ENCODE measurements at places on chromosomes 13 and 19.

DNA sequence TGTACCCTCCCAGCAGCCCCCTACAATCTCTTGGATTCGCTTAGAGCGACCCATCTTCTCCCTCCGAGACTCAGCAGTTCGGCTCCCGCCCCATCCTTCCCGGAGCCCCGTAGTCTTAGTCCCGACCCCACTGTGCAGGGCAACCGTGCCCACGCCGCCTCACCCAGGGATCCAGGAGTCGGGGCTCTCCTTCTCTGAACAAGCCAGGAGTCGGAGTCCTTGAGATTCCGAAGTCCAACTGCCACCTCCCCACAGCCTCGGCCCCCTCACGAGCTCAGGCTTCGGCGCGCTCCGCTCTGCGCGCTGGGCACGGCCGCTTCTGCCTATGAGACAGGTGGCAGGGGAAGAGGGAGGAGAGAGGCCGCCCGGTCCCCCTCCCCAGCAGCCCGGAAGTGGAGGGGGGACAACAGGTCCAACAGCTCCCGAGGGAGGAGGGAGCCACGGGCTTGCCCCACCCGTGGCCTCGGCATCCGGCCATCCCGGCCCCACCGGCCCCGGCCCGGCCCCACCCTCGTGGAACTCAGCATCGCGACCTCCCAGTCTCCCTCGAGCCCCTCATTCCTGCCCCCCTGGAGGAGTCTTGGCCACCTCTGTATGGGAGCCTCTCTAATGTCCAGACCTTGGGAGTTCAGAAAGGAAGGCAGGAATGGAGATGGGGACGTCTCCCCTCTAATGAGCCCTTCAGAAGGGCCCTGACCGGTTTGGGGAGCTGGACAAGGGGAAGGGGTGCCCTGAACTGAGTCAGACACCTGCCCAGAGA lies at the start of gene PHLDB3:
Gene PHLDB3, minus strand, starts transcription at position 321 of the 760 bp plus-strand sequence. CDS start 628 bp downstream, outside the sequence.
- DNase-seq: no peak

DNA sequence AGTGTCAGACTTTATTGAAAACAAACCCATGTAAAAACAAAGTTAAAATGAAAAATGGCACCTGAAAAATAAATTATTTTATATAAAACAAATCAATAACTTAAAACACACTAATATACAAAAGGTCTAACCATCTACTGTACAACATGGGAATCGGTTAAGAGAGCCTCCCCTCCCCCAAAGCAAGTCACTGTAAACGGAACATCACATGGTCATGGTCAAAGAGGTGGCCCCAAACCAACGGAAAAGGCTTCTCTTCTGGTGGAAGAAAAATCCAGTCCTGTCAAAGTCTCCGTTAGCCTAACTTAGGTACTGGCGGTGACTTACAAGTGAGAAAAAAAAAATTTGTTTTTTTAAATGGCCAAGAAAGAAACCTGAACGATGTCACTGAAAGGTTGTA lies 15.7 kb upstream of the TIMM44 start:
- no peak for DNase-seq

GRCh38 chr19:7968796-7969554 lies 25.5 kb upstream of the TIMM44 start:
- DNase-seq: no peak

- DNase-seq: no peak
Observed at GRCh38 chr13:32259116-32259515, 56.0 kb downstream of the ZAR1L start.

DNA sequence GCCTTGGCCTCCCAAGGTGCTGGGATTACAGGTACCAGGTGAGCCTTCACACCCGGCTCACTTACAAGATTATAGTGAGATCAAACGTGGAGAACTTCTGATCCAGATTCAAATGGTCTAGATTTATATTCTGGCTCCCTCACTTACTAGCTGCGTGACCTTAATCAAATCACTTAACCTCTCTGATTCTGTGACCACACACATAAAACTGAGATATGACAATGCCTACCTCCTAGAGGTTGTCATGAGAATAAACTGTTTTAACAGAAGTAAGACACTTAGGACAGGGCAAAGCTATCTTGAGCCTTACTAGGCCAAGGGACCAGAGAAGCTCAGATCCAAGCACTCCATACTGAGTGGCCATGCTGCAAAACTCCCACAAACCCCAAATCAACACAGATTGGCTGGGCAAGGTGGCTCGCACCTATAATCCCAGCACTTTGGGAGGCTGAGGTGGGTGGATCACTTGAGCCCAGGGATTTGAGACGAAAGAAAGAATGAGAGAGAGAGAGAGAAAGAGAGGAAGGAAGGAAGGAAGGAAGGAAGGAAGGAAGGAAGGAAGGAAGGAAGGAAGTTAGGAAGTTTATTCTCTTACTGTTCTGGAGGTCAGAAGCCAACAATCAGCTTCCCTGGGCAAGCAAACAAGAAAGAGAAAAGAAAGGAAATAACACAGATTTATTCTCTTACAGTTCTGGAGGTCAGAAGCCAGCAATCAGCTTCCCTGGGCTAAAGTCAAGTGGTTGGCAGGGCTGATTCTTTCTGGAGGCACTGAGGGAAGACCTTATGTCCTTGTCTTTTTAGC lies 46.1 kb upstream of the MAP3K10 start:
- no peak for DNase-seq

DNA sequence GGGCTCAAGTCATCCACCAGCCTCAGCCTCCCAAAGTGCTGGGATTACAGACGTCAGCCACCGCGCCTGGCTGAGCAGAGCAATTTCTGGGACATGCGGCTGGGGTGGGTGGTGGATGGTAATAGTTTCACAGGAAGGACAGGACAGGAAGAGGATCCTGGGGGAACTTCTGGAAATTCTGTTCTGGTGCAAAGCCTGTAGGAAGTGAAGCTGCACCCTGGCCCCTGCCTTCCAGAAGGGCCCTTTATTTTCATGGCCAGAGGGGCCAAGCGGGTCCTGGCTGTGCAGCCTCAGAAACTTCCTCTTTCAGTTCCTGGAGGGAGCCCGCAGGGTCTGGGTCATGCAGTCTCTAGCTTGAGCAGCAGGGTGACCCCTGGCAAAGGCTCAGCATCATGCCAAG lies 15.7 kb downstream of the FEM1A start:
- no peak for DNase-seq

DNA sequence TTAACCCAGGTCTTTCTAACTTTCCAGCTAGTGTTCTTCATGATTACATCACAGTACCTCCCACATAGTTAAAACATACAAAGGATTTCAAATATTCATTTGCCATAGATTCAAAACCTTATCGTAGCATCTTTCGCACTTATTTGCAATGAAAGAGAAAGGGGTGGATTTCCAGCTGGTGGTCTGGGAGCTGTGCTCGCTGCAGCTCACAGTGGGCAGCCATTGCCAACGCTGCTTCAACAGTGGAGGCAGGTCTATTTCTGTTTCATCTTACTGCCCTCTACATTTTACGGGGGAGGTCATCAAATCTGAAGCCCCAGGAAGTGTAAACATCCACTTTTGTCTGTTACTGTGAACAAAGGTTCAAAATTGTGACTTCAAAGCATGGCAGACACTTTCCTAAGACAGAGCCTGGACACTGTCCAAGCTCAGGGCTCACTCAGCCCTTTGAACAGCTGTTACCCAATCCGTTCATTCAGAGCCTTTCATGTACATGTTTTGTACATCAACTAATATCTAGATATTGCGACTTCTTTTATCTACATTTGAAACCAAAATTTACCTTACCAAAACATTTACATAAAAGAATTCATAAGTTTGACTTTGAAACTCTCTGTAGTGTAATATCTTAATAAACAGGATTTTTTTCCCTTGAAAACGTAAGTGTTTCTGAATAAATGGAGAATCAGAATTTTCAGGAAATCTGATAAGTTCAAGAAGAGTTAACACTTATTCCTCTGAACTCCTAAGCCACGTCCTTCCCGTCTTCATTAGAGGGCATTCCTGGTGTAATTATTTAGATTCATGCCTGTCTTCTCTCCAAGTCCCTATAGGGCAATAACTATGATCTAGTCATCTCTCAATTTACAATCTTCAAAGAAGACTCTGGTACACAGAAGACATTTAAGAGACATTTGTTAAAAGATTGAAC lies 25.1 kb downstream of the STARD13 start:
- no peak for DNase-seq

DNA sequence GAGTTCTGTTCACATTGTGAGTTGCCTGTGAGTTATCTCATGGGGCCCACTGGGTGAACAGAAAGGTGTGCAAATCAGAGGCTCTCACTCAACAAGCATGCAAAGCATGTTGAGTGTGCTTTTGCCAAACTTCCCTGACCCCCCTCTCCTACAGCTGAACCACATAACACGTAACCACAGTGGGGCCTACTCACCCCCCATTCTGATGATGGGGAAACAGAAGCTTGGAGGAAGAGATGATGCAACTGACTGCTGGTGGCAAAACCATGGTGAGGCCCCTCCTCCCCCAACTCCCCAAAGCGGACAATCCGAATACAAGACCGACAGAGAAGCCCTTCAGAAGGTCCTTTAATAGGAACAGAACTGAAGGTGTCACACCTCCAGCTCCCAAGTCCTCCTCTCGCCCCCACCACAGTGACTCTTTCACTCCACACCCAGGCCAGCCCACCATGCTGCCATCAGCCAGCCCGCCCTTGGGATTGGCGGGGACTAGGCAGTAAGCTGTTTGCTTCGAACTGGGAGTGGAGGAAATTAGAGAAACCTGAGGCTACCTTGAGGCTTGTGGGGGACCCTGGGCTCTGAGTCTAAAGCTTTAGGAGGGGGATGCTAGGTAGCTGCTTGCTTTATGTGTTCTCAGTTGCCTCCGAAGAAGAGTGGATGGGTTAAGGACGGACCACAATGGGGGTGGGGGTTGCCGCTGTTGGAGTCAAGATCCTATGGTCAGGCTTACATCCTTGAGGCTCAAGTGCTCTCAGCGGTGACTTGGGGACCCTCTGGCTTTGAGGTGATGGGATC lies 3.8 kb downstream of the ZNF784 start:
- DNase-seq: no peak

GRCh38 chr13:92460479-92460878 lies 766.1 kb upstream of the GPC6 start:
- DNase-seq: no peak

- no peak for DNase-seq
Observed at GRCh38 chr13:33994198-33994597, 176.2 kb downstream of the RFC3 start.

DNA sequence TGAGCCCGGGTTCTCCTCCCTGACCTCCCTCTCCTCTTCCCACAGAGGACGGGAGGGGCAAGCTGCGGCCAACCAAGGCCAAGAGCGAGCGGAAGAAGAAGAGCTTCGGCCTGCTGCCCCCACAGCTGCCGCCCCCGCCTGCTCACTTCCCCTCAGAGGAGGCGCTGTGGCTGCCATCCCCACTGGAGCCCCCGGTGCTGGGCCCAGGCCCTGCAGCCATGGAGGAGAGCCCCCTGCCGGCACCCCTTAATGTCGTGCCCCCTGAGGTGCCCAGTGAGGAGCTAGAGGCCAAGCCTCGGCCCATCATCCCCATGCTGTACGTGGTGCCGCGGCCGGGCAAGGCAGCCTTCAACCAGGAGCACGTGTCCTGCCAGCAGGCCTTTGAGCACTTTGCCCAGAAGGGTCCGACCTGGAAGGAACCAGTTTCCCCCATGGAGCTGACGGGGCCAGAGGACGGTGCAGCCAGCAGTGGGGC lies 162.2 kb downstream of the KDM4B start:
- DNase-seq: no peak

- no peak for DNase-seq
Observed at GRCh38 chr13:113110852-113111315, 5.3 kb downstream of the F7 start.

DNA sequence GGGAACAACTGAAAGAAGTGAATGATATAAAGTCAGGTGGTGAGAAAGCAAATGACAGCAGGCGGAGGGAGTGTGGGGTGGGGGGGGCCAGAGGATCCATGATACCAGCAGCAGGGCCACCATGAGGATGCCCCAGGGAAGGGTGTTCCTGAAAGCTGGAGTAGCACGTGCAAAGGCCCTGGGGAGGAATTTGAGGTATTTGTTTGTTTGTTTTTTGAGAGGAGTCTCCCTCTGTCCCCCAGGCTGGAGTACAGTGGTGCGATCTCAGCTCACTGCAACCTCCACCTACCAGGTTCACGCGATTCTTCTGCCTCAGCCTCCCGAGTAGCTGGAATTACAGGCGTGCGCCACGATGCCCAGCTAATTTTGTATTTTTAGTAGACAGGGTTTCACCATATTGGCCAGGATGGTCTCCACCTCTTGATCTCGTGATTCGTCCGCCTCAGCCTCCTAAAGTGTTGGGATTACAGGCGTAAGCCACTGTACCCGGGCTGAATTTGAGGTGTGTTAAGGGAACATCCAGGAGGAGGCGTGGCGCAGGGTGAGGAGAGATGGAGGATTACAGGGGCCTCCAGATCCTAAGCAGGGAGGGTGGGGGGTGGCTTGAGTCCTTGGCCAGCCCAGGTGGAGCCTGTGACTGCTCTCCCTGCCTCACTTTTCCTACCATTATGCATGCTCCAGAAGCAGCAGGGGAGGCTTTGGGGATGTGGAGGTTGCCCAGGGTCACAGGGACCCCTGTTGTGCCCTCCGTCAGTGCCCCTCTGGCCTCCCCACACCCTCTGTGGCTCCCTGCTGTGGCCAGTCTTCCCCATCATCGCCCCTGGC lies 12.4 kb upstream of the JUND start:
- no peak for DNase-seq

DNA sequence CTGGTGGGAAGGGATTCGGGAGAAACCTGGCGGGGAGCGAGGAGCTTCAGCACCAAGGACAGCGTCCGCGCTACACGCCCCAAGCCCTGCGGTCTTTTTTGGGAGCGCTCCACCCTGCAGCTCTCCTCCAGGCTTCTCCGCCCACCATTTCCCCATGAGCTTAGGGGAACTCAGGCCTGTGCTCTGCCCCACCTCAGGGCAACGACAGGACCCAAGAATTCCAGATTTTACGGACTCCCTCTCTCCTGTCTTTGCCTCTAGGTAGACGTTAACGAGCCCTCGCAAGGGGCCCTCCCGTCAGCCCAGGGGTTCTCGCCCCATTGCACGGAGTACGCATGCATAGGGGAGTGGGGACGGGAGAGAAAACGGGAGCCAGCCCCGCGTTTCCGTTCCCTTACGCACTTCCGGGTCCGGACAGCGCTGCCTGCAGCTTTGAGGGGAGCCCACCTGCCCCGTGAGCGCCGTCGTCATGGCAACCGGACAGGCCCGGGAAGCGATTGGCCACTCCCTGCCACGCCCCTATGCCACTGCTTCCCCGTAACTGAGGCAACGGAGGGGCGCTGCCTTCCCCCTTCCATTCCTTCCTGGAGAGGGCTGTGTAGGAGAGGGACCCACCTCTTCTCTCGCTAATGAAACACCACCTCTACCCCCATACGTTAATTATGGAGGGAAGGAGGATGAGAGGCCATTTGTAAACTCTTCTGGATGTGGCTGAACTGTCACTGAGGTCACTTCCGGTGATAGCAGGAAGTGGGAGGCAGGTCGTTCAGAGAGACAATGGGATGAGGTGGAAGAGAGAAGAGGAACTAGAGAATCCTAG lies 20.8 kb downstream of the NOVA2 start:
- peak; percentile 99 for DNase-seq

- DNase-seq: no peak
Observed at GRCh38 chr13:46963904-46964303, 67.1 kb upstream of the HTR2A start.

- DNase-seq: no peak
Observed at GRCh38 chr19:54319049-54319448, 6.1 kb upstream of the LILRA5 start.

- DNase-seq: no peak
Observed at GRCh38 chr19:23403581-23404324, 8.5 kb upstream of the ZNF91 start.

- peak; percentile 69 for DNase-seq
Observed at GRCh38 chr19:53132141-53132991, at the start of gene ZNF415. TSS of gene ZNF415 (minus strand) at chr19:53132910. CDS start at chr19:53122676, 10,234 bp downstream.

- no peak for DNase-seq
Observed at GRCh38 chr13:78185700-78186099, 267.1 kb upstream of the EDNRB start.

- DNase-seq: no peak
Observed at GRCh38 chr13:80168089-80168850, 172.7 kb downstream of the SPRY2 start.

- no peak for DNase-seq
Observed at GRCh38 chr13:38564256-38565150, 122.4 kb upstream of the FREM2 start.

Measured in NCI-H2171 (cell line).